ENCODE measurements at places on chromosomes 16 and 17. TPM values are rescaled to one million over a fixed set of nuclear protein-coding genes. Genes with fewer than 3 reads are reported as not detected.

GRCh38 chr17:48148029-48148770, 40.6 kb downstream of the SNX11 start:
- DNase-seq: no peak

DNA sequence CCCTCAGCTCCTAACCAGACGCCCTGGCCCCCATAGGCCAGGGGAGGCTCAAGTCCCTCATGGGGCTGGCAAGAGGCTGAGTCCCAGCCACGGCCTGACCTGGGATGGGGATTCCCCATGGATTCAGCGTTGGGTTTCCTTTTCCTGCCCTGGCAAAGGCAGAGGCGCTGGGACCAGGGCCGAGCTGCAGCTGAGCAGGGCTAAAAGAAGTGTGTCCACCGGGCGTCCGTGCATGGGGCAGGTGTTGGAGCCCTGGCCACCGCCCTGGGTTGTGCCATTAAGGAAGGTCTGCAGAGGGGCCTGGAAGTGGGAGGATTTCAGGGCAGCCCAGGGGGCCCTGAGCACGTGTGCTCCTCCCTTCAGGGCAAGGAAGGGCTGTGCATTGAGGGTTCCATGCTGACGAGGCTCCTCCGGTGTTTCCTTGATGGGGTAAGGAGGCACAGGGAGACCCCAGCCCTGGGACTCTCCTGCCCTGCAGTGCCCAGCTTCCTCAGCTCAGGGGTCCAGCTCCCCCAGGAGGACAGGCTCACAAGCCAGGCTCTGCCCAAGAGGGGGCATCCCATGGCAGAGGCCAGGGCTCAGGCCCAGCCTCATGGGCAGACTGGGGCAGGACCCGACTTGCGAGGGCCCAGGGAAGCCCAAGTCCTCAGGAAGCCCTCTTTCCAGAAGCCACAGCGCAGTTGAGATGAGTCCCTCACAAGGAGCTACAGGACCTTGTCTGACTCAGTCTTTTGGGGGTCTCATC, 10.1 kb downstream of the TBC1D26 start:
- no peak for DNase-seq

- DNase-seq: no peak
Measured at GRCh38 chr17:72142614-72143013, 21.8 kb downstream of the SOX9 start.

GRCh38 chr17:37050920-37051319, 102.2 kb downstream of the AATF start:
- no peak for DNase-seq

GRCh38 chr16:81638286-81638945, 140.7 kb upstream of the PLCG2 start:
- no peak for DNase-seq

DNA sequence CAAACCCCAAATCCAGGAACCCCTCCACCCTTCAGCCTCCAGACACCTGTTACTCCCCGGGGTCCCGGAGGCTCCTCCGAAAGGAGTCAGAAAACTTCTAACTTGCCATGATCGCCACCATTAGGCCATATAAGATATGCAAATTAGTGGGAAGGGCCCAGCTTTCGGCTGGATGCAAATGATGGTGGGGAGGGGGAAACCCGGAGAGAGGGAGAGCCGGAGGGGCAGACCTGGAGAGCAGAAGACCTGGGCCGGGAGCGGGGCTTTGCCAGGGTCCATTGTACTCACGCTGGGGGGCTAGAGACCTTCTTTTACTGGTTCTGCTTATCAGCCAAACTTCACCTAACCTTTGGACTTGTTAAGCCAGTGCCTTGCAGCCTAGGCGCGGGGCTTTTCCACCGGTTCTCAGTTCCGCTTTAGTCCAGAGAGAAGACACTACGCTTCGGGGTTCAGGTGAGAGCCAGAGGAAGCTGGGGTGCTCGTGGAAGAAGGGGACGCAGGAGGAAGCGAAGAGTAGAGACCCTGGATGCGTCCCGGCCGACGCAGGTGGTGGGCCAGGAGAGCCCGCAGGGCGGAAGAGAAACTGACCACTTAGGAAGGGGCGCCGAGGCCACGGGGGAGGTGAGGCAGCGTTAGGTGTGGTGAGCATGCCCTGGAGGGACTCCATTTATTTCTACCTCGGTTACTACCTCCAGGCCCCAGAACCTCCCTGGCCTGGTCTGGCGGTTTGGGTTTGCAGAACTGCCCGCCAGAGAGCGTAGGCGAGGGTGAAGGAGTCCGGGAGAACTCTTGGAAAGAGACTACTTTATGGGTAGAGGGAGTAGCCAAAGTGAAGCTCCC, at the start of gene HNF1B:
HNF1B (minus strand) TSS at position 99 of the 840 bp plus-strand sequence. CDS start 175 bp downstream, outside the sequence.
- DNase-seq: peak; percentile 76

DNA sequence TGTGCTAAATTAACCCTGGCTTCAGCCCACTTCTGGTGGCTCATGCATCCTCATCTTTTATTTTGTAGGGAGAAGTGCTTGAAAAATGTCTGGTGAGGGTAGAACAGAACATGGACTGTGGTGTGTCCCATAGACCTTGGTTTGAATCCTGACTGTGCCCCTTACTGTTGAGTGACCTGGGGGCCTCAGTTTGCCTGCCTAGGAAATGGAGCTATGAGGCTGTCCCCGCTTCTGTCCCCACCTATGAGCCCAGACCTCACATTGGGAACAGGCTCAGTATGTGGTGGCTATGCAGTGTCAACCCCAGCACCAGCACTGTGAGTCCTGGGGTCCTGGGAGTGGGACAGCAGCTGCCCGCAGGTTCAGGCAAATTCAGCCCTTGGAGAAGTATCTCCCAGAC, 186.3 kb upstream of the GSE1 start:
- DNase-seq: no peak

- peak; percentile 68 for DNase-seq
Measured at GRCh38 chr16:3195975-3196374, 8.0 kb downstream of the OR1F1 start.

GRCh38 chr16:87507351-87508069, 14.7 kb upstream of the ZCCHC14 start:
- DNase-seq: no peak

DNA sequence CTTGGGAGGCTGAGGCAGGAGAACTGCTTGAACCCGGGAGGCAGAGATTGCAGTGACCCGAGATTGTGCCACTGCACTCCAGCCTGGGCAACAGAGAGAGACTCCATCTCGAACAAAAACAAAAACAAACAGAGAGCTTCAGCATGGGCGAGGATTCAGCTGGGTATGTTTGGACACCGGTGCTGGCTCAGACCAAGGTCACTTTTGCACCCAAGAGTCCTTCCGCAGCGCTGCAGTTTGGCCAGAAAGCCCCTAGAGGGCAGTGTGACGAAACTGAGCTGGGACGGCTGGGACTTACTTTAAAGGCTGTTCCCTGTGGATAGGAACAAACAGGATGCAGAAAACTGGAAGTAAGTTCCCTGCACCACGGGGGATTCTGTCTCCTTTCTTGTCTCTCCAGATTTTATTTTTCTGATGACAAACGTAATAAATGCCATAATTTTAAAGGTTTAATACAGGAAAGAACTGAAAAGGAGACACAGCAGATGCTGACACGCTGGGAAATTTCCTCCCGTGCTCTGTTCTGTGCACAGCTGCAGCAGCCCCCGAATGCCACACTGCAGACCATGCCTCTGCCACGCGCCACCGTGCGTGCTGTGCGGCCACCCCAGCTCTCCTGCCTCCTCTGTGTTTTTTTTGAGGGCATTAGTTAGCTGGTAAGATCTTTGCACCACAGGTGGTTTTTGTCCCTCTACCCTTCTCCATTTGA, 25.2 kb upstream of the USP36 start:
- DNase-seq: peak; percentile 77

DNA sequence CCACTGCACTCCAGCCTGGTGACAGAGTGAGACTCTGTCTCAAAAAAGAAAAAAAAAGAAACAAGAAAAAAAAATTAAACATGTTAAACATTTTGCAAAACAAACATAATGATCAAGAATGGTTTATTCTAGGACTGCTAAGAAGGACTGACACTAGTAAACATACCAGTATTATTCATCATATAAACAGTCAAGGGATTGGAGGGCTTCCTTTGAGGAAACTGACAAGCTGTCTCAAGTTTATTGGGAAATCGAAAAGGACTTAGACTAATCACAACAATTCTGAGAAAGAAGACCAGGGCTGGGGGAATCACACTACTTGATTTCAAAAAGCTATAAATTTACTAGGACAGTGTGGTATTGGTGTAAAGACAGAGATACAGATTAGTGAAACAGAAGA, 75.5 kb downstream of the MYH10 start:
- DNase-seq: no peak

- DNase-seq: peak; percentile 75
Measured at GRCh38 chr17:35245196-35245486, 2.3 kb downstream of the SLFN5 start.

GRCh38 chr16:77116856-77117255, 74.1 kb upstream of the MON1B start:
- no peak for DNase-seq

DNA sequence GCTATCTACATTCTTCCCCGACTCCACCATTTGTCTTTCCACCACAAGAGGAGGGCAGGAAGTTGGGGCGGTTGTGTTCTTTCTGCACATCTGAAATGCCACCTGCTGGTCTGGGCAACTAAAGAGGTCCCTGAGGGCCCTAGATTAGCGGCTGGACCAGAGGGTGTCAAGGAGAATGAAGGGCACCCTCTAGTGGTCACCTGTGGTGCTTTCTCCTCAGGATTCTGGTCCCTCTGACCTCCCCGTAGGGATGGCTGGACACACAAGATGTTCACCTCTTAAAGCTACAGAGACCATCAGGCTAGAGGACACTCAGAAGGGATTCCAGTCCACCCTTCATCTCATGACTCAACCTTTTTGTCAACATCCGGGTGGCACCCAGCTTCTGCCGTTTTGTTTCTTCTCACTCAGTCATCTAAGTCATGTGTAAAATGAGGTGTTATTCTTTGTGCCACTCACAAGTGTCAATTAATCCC, 2.9 kb upstream of the SCIMP start:
- DNase-seq: peak; percentile 90

- DNase-seq: no peak
Measured at GRCh38 chr16:4319454-4320421, 3.9 kb downstream of the GLIS2 start.

- no peak for DNase-seq
Measured at GRCh38 chr17:15967706-15968399, 22.9 kb downstream of the ADORA2B start.

DNA sequence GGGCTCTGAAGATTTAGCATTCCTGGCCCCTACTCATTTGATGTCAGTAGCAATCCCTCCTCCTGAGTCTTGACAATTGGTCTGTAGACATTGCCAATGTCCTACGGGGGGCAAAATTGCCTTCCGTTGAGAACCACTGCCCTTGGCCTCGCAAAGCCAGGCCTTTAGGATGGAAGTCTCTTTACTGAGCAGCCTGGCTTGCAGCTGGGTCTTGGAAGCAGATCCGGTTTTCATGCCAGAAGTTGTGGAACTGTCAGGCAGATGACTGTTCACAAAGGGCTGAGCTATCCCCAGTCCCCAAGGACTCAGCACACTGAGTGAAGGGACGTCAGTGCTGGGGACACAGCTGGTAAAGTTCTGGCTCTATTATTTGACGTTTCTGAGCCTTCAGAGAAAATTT, 83.2 kb downstream of the WSCD1 start:
- no peak for DNase-seq

DNA sequence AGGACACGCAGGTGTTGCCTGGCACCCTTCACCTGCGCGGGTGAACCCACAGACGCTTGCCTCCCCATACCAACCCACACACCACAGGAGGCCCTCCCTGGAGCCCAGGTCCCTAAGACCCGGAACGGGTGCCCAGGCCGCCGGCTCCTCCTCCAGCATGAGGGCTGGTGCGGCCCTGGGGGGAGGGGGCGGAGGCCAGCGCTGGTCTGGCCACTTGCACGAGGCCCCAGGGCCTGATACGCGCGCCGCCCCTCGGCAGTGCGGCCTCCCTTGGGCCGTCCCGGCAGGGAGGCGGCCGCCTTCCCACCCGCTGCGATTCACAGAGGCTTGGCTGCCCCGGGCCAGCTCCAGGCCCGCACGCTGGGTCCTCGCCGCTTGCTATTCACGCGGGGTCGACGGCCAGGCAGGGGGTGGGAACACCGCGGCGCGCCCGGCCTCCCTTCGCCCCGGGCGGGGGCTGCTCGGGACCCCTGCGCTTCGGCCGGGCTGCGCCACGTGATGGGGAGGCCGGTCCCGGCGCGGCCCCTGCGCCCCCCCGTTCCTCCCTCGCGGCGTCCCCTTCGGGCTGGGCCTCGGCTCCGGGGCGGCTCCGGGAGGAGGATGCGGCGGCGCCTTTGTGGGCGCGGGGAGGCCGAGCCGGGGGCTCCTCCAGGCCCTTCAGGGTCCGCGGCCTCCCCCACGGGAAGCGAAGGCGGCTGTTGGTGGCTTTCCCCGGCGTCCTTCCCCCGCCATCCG, 685 bp downstream of the FASN start:
- DNase-seq: peak; percentile 66

- no peak for DNase-seq
Measured at GRCh38 chr17:79519601-79520000, 91.2 kb downstream of the RBFOX3 start.

DNA sequence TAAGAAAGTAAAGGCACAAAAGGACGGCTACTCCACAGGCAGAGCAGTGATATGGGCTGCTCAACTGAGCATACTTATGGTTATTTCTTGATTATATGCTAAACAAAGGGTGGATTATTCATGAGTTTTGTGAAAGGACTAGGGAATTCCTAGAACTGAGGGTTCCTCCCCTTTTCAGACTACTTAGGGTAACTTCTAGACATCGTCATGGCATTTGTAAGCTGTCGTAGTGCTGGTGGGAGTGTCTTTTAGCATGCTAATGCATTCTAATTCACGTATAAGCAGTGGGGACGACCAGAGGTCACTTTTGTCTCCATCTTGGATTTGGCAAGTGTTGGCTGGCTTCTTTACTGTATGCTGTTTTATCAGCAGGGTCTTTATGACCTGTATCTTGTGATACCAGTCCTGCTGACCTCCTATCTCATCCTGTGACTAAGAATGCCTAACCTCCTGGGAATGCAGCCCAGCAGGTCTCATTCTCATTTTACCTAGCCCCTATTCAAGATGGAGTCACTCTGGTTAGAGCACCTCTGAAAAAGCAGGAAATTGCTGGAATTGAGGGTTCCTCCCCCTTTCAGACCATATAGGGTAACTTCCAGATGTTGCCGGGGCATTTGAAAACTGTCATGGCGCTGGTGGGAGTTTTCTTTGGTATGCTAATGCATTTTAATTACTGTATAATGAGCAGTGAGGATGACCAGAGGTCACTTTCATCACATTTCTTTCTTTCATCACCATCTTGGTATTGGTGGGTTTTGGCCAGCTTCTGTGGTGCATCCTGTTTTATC, 388.5 kb downstream of the XYLT1 start:
- no peak for DNase-seq

The CACNG5 gene
- polyA plus RNA-seq: 0.09 TPM

The SPIRE2 gene
- 8.2 TPM for polyA plus RNA-seq

The PTX4 gene
- 0.07 TPM for polyA plus RNA-seq

The NUFIP2 gene
- polyA plus RNA-seq: 33.1 TPM

The PMFBP1 gene
- polyA plus RNA-seq: 0.16 TPM

The TBC1D3E gene
- polyA plus RNA-seq: not detected

The JMJD8 gene
- polyA plus RNA-seq: 73.7 TPM

The TMC8 gene
- polyA plus RNA-seq: 0.32 TPM

The TP53TG3F gene
- 0.12 TPM for polyA plus RNA-seq

The C1QTNF1 gene
- polyA plus RNA-seq: 27.3 TPM

The CLEC19A gene
- polyA plus RNA-seq: 0.58 TPM

The OTOA gene
- not detected for polyA plus RNA-seq

The MYADML2 gene
- not detected for polyA plus RNA-seq

The KRTAP9-4 gene
- not detected for polyA plus RNA-seq

The MYH8 gene
- polyA plus RNA-seq: not detected

The ZNF624 gene
- 3.0 TPM for polyA plus RNA-seq
